ENCODE measurements at places on chromosomes 7 and 10.

DNA sequence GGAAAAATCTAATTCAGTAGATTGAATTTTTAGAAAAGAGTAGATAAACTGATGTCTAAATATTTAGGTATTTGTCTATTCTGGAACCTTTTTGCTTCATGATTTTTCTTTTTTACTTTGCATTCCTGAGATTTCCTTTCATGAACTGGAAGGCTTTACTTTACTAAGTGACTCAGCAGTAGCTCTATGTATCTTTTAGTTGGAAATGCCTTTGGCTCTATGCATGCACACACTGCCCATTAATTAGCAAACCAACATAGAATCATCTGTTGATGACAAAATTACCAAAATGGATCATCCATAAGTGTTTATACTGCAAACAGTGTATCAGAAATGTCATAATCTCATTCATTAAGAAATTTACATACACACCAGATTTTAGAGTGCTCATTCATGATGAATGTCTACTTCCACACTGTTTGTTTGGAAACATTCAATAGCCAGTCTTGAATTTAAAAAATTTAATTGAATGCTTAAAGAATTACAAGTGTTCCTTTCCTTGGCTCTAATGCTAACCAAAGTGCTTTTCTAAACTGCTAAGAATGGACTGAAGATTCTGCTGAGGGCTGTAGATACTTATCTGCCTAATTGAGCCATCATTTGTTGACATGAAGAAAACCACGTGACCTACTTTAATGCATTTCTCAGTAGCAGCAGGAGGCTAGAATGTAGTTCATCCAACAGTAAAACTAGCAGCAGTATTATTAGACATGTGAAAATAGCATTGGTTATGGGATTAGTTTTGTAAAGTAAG lies 282.0 kb downstream of the ADK start:
- DNase-seq = no peak

GRCh38 chr10:92699518-92700381 lies 10.0 kb downstream of the HHEX start:
- DNase-seq = no peak

- no peak for DNase-seq
Measured at GRCh38 chr7:26513948-26514347, 222.3 kb downstream of the SNX10 start.

- no peak for DNase-seq
Measured at GRCh38 chr7:112487457-112488263, 6.9 kb downstream of the LSMEM1 start.

GRCh38 chr10:14698111-14698828 lies 76.4 kb downstream of the FAM107B start:
- DNase-seq = no peak

- no peak for DNase-seq
Measured at GRCh38 chr10:43258211-43258561, 8.7 kb downstream of the RASGEF1A start.

DNA sequence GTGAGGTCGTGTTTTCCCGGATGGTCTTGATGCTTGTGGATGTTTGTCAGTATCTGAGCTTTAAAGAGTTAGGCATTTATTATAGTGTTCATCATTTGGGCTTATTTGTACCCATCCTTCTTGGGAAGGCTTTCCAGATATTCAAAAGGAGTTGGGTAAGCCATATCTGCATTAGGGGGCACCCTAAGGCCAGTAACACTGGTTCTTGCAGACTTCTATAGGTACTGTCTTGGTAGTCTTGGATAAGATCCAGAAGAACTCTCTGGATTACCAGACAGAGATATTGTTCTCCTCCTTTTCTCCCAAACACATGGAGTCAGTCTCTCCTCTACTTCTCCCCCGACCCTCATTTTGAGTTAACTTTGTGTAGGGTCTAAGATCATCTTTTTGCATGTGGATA lies 92.8 kb downstream of the SDK1 start:
- no peak for DNase-seq

DNA sequence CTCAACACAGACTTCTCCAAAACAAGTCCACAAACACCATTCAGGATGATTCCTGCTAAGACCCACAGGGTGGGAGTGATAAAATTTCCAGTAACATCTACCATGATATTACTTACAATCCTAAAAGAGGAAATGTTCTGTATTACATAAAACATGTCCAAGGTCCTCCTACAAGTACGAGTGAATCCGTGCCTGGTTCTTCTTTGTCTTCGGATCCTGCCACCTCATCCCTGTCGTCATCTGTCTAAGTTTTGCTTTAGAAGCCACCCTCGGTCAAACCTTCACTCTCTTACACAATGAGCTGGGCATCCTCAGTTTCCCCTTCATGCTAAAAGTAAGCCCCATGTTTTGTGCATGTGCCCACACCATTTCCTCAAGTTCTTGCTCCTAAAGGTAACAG lies 279.0 kb downstream of the KCNMA1 start:
- DNase-seq = no peak

DNA sequence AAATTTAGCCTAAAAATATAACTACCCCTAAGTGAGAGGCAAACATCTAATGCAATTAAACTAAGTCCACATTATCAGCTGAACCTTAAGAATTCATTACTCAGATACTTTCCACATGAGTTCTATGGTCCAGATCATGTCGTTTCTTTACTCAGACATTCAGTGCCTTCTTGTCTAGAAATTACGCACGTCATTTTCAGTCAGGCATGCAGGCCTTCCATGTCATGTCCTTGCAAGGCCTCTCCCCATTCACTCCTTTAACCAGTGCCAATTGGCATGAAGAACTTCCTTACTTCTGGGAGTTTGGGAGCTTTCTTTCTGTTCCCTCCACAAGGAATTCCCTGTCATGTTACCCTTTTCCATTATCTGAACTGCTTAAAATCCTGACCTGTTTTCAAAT lies 118.8 kb downstream of the NRP1 start:
- DNase-seq = no peak

DNA sequence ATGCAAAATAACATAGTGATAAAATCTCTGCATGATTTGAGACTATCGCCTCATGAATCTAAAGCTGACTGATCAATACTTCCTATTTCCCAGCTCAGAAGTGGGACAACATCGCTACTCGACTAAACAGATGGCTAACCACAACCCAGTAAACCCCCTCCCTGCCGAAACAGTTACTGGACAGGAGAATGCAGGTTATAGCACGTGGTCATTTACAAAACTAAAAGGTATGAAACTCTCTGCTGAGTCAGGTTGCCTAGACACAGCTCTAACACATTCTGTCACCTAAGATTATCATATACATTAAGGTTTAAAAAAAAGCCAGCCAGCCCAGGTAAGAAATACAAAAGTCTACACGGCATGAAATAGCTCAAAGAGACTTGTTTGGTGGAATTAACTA lies 64.0 kb downstream of the CTBP2 start:
- DNase-seq = no peak

DNA sequence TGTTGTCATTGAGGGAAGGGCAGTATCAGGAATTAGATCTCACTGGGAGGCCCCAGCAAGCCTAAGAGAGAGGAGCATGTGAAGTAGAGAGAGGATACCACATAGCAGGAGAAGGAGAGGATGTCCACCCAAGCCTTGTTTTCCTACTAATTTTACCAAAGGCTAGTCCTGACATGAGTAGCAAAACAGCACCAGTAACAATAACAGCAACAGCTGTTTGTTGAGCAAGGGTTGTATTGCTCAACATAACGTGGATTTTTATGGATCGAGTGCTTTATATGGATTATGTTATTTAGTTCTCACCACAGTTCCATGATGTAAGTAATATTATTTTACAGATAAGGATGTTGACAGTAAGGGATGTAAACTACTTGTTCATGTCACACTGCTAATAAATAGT lies 135.2 kb upstream of the DLX6 start:
- no peak for DNase-seq

- no peak for DNase-seq
Measured at GRCh38 chr7:158724658-158725505, 20.3 kb upstream of the NCAPG2 start.

DNA sequence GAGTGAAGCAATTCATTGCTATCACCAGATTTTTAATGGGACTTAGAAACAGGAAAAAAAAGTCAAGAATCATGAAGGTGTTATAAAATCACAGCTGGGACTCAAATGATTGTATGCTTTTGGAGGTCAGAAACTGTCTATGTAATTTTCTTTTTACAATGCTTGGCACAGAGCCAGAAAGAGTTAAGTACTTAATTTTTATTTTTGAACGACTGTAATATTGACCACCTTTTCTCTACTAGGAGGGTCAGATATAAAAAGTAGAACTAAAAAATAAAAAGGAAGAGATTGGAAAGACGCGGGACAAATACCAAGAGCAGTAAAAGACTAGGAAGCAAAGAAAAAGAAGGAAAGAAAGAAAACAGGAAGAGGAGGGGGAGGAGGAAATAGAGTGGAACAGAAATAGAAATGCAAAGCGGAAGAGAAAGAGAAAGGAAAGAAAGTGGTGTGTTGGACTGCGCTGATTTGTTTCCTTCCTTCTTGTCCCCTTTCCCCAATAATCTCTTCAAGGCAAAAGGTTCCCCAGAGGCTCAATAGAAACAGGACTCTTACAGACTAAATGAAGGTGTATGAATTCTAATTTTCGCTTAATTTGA lies 23.2 kb upstream of the C1GALT1 start:
- no peak for DNase-seq

GRCh38 chr10:19483421-19483820 lies 332.8 kb upstream of the PLXDC2 start:
- DNase-seq = no peak

DNA sequence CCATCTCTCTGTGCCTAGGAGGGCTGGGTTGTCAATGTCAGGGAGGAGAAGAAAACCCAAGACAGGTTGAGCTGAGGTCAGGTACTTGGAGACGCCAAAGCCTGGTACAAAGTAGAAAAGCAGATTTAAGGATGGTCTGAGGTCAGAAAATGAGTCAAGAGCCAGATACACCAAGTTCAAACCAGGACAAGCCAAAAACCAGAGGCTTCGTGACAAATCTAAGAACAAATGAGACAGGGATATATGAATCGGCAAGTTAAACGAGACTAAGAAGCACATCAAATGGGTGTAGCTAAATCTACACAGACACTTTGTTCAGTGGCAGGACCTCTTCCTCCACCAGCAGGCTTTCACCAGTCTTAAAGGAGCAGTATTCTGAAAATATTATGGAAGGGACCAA lies 34.2 kb downstream of the C7orf33 start:
- DNase-seq = no peak

DNA sequence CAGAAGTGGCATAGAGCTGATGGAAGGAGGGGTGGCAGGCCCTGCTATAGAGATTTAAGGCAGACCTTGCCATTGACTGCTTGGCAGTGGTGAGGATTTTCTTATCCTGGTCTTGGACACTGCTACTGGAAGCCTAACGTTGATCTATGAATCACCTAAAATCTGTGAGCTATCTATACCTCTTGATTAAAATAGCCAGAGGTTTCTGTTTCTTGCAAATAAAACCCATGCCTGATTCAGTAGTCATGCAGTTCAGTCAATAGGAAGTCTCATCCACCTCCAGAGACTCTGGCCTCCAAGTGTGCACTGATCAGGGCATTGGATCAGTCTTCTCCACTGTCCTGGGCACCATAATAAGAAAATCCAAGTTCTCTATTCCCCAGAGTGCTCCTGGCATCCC lies 286.5 kb downstream of the PTEN start:
- no peak for DNase-seq

GRCh38 chr7:103010211-103010610 lies 64.4 kb downstream of the FBXL13 start:
- no peak for DNase-seq

- no peak for DNase-seq
Measured at GRCh38 chr10:86785968-86786367, 29.5 kb downstream of the BMPR1A start.

DNA sequence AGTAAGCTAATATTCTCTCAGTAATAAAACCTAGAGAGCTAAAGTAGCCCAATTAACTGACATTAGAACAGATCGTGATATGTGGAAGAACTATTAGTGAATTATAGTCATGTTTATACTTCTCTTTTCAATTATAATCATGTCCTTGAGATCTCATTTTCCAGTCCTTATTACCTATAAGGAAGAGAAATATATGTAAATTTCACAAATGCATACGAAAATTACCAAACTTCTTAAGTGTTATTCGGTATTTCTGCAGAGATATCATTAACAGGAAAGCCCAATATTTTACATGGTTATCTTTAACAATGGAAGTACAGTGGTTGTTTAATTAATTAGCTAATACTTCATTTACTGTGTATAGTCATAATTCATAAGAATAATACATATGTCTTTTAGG lies 110.7 kb downstream of the PTEN start:
- DNase-seq = no peak

Data from GM12891 (cell line).